ENCODE measurements at places on chromosomes 12 and 14.

- DNase-seq: peak; percentile 63
These were observed 20.5 kb downstream of the SARNP start for GRCh38 chr12:55797068-55797467.

DNA sequence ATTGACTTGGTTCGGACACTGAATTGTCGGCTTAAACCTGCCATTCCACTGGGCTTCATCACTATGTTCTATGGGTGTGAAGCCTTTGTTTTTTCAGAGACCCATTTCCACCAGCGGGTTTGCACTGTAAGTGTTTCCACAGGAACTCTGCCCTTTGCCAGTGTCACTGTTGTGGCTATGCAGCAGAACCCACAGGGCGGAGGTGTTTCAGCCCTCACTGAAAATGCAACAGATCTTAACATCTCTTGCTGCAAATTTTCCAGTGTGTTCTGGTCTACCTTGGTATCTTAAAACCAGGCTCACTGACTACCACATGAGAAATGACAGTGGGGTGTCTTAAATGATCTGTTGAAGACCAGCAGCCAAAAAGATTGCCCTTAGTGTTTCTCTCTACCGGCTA lies 21.1 kb downstream of the PRKCH start:
- peak; percentile 60 for DNase-seq

GRCh38 chr12:104498211-104498801 lies 41.6 kb downstream of the CHST11 start:
- DNase-seq: no peak

DNA sequence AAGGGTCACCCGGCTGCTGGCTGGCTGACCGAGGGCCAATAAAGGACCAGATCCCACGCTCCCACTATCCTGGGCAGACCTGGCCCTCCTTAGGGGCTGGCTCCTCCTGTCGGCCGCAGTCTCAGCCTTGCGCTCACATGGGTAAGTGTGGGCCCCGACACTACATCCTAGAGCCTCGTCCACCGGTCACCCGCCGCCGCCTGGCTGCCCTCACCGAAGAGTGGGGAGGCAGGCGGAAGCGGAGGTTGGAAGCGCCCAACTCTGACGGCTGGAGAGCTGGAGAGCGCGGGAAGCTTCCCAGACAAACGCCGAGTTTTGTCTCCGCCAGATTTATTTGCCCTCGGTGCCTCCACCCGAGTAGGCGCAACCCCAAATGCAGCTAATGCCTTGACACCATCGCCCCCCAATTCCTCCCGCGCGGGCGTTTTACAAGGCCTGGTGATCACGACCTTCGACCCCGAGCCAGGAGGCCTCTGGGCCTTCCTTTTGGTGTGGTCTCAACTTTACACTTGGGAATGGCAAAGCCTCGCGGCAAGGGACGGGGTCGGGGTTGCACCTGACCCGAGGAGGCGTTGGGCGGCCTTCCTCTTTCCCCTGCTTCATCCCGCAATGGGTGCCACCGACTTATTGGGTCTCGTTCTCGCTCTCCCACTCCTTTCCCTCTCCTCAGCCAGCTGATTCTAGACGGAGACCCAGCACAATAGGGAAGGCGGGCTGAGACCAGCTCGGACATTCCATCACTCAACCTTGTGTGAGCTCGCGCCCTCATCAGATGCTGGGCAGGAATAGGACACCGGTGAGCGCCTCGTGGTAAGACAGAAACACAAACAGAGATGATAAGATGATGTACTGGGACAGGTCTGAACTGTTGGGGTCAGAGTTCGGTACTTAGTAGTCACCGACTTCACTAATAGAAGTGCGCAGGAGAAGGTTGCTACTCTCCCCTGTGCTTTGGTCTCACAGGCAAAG lies 78.3 kb upstream of the ANO4 start:
- no peak for DNase-seq

DNA sequence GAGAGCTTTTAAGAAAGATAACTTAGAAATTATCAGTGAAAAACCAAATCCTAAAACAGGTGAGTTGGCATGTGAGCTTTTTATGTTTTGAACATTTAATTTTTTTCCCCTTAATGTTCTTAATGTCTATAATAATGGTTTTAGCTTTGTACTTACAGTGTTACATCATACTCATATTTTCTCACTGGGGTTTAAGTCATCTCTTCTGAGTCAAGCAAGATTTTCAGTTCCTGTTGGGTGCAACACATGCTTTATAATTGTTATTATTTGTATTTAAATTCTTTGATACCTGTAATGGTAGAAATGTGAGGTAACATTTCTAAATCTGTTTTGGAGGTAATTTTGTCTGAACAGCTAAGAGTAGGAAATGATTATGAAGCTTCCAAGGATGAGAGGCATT lies 113.0 kb downstream of the PLEKHA5 start:
- no peak for DNase-seq

DNA sequence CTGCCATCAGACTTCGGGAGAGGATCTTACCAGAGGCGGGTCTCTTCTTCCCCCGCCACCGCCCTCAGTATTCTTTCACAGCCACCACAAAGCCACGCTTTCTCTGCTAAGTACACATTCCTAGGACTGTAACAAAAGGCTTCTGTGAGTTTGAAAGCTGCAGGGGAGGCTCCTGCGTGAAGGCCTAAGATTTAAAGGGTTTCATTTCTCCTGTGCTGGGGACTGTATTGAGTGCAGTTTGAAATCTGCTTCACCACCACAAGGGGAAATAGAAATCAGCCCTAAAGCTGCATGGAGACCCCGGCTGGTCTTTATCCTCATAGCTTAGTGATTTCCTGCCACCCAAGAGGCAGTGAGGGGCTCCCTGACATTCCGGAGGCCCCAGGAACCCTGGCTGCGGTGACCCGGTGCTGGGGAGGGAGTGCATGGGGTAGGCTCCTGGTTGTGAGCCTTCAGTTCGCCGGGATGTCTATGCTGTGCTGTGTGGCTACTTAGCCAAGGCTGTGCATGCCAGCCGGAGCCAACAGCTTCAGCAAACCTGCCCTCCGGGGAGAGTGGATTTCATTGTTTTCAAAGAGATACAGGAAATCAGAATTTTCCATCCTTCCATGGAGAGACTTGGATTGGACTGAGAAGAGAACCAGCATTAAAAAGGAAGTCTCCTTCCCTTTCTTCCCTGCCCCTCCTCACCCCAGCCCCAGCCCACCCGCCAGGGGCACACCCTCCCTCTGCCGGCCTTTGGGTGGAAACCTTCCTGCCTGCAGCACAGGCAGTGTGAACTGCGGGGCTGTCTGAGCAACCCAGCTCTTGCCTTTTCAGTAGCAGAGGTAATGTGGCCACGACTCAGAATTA lies 163.3 kb downstream of the ETV6 start:
- no peak for DNase-seq

DNA sequence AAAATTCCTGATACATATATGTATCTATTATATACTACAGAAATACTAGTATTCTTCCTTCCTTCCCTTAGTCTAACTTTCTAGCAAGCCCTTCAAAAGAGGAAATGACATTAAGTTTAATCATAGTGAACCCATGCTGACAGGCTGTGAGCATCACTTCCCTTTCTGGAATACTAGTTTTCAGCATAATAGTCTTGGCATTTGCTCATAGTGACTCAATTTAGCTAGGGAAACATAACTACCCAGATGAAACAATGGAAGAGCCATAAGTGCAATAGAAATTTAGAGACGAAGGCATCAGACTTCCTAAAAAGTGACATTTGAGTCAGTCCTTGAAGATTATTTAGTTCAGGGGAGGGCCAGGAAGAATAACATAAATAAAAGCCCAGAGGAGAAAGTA lies 184.5 kb upstream of the CRY1 start:
- DNase-seq: no peak

GRCh38 chr14:93532541-93532940 lies 101.8 kb downstream of the UNC79 start:
- no peak for DNase-seq

DNA sequence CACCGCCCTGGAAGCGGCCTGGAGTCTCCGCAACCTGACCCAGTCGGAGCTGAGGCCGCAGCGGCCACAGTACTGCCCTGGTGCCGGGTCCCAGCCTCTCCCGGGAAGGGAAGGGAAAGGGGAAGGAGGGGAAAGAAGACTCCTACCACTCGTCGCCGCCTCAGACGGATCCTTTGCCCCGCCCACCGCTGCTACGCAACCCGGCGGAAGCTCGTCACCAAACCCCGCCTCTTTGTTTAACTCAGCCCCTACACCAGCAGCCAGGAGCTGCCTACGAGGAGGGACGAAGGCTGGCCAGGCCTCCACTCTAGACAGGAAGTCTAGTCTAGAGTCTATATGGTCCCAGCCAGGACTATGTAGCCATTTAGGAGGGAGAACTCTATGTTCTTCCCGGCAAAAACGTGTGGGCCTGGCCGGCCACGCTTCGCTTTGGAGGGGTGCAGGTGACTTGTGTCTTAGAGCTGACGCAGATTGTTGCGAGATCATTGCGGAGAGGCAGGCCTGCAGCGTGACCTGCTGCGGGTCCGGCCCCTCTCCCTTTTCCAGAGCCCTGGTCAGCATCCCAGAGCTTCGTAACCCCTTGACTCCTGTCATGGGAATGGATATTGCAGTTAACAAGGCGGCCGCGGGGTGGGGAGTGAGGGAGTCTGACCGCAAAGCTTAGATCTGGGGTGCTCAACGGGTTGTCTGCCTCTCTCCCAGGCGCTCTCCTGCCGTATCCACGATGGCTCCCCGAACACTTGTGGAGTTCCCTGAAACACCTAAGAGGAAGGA lies at the start of gene RNF41:
TSS of gene RNF41 (minus strand) at position 166 of the 774 bp plus-strand sequence. CDS start 7,875 bp downstream, outside the sequence.
- DNase-seq: peak; percentile 96

DNA sequence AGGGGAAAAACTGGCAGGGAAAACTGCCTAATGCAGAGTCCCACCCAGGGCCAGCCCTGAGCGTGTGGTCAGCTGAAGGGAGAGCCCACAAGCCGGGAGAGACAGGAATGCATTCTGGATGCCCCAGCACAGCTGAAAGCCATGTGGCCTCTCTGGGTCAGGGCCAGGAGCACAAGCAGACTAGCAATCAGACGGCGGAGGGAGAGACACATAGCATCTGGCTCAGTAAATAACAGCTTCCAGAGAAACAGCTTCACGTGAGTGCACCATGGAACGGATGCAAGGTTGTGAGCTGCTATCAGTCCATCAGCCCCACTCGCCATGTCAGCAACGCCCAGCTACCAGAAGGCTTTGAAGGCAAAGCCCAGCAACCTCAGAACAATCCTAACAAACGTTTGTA lies 28.2 kb upstream of the TMEM106C start:
- DNase-seq: no peak

DNA sequence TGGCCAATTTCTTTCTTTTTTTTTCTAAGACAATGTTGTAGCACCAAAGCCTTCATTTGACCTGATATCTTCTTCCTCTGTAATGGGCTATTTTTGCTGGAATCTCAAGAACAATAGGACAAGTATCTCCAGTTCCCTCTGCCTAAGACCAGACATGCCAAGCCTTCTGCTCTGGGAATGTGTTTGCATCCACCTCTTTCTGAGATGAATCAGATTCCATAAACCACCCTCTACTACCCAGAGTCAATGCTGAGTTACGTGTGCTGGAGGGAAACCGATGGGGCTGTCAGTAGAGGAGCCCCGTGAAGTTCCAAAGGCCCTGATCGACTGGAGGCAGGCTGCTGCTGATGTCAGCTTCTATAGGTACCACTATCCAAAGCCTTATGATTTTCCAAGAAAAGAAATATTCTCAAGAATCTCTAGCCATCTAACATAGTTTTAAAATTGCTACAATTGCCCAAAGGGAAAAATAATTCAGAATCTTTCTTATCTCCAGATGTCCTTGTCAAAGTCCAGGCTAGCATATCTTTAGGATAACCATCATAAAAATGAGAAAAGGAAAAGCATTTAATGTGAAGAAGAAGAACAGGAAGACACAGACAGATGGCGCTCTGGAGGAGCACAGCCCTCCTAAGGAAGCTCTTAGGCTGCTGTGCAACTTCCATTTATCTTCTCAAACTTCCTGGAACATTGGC lies 101.9 kb downstream of the SLC8A3 start:
- DNase-seq: peak; percentile 76

DNA sequence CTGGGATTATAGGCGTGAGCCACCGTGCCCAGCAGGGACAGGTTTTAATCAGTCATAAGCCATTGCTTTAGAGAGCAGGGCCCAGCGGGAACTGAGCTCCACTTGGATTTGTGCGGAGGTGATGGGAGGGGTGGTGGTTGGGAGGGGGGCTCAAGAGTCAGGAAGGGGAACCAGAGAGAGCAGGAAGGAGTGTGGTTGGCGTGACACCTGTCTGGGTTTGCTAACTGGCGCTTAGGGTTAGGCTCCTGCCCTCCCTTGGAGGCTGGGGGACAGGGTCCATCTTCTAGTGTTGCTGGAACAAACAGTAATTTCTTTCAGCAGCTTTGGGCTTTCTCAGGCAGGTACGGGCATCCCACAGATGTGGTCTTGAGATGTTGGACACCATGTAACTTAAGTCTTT lies 7.5 kb upstream of the ALDH2 start:
- no peak for DNase-seq

GRCh38 chr14:104651876-104652260 lies 37.5 kb upstream of the INF2 start:
- DNase-seq: no peak

DNA sequence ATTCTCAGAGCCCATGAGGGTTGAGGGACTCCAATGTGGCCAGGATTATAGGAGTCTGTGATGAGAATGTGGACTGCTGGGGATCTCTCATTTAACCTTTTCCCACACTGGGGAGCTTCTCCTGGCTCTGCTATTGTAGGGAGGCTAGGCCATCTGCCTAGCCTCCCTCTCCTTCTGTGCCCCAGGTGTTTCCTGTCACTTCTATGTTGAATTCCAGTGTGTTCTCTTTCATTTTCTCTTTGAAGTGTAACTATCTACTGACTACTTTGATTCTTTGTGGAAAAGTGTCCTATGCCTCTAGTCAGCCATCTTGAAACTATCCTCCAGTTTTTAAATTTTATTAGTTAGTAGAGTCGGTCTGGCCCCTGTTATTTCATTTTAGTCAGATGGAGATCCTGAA lies 53.4 kb upstream of the ABCD2 start:
- DNase-seq: no peak

GRCh38 chr12:102106905-102107304 lies 13.0 kb downstream of the NUP37 start:
- DNase-seq: peak; percentile 9

GRCh38 chr14:88342980-88343379 lies 19.9 kb upstream of the KCNK10 start:
- no peak for DNase-seq

DNA sequence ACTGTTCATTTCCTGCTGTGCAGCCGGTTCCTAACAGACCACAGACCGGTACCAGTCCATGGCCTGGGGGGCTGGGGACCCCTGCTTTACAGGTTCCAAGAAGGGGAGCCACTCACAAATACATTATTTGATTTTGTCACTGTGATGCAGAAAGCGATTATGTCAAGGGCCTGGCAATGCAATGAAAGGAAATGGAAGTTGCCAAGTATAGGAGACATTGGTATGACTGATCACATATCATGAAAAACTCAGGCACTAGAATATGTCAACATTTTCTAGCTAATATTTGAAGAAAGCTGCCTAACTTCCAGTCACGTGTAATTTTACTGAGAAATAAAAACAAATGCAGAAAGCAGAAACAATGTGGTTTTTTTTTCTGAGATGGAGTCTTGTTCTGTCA lies 68.9 kb upstream of the USP44 start:
- no peak for DNase-seq

- no peak for DNase-seq
These were observed 223.4 kb upstream of the GARIN2 start for GRCh38 chr14:66965831-66966230.

GRCh38 chr14:22794551-22794951 lies 20.7 kb downstream of the SLC7A7 start:
- no peak for DNase-seq
